ENCODE measurements at places on chromosomes 2 and 18.

DNA sequence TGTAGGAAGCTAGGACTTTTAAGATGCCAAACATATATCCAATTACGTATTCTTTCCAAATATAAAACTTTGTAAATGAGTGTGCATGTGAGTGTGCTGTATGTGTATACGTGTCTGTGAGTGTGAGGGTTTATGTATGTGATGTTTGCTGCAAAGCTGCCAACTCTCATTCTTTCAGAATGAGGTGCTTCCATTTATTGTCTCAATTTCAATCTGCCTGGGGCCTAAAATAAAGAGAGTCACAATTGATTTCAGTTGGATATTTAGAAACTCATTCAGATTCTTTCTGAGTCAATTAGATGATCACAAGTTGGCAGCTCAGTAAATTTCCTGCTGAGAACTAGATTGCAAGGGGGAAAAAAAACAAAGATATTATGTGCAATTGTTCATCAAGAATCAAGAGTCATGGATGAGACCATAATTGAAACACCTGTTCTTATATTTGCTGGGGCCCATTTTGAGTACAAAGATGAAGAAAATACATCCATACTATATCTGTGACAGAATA is 621.2 kb upstream of the ACVR2A start:
- DNase-seq = no peak

GRCh38 chr2:20467789-20468548 is 21.1 kb downstream of the RHOB start:
- no peak for DNase-seq

DNA sequence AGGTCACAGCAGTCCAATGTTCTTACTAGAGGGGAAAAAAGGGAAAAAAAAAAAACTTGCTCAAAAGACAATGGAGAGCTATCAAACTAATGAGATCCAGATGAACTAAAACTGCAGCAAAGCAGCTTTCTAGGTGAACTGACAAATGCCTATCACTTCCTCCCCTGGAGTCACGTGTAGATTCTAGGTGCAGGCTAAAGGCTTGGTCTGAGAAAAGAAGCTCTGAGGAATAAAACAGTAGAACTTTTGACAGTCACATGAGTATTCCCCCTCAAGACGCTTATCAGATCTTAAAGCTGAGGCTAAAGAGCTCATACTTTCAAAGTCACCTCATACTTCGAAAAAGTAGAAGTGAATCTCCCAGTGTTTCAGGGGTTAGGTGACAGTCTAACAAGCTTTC is 42.3 kb downstream of the SMAD2 start:
- no peak for DNase-seq

DNA sequence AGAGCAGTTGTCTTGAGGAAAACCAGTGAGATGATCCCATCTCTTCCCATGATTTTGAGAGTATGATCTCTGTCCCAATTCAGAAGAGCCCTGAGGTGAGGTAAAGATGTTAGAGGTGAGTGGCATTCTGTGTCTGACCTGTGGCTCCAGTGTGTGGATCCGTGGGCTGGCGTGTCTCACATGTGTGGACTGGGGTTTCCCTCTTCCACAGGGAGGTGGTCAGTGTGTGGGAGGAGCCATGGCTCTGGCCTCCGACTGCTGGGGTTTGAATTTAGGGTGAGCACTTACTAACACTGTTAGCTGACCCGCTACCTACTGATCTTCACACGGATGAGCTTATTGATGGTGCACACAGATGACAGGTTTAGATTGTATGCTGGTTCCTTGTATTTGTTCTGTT is 31.2 kb downstream of the ASAP2 start:
- no peak for DNase-seq

DNA sequence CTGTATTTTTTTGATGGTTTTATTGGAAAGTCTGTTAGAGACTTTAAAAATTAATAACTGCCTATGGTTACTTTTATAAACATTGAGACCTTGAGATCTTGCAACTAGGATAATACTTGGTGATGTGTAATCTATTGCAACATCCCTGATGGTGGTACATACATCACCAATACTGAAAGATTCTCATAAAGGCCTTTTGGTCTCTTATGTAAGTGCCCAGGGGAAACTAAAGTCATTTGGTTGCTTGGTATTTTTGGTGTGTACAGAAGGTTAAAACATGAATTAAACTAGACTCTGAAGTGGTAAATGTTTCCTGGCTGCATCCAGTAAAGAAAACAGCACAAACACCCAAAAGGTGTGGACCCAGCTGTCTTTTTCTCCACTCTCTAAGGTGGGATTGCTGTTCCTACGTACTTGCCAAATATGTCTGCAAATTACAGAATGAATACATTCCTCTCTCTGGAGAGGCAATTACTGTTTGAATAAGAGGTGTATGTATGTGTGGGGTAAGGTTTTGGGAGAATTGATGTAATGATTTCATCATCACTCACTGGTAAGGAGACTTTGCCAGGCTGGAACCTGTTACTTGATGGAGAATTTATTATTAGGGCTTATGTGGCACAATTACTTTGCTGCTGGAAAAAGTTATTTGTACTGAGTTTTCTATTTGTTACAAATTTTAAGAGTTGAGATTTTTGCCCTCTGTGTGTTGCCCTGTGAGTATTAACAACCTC is 3.6 kb downstream of the B3GNT2 start:
- no peak for DNase-seq

- DNase-seq = no peak
Measured at GRCh38 chr2:224927646-224928173, 114.6 kb downstream of the DOCK10 start.

DNA sequence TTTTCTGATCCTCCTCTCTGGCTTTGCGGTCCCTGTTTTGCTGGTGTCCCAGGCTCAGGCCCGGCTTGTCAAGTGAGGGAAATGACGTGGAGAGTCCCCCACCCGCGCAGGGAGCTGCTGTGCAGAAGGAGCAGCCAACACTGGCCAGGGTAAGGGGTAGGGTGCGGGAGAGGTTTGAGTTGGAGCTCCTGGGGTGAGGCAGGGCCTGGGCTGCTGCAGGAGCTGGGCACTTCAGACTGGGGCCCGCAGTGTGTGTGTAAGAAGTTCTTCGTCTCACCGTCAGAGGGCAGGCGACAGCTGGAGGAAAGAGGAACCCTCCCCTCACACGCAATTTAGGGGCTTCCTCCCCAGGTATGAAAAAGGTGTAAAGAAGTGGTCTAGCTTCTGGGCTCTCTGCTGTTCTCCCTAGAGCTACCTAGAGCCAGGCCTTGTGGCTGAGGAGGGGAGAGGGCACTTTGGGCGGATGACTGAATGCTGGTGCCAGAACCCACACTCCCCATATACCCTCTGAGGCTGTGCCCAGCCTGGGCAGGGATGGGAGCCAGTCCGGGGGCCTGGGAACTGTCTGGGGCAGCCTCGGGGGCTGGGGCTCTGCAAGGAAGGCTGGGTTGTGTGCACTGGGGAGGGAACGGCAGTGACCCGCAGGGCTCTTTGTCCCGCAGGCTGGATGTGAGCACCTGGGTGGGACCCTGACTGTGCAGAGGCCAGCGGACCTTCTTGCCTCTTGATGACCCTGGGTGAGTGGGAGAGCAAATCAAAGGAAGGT is 11.8 kb downstream of the CELF4 start:
- no peak for DNase-seq

- no peak for DNase-seq
Measured at GRCh38 chr2:23782646-23783045, 144.3 kb downstream of the ATAD2B start.

- DNase-seq = no peak
Measured at GRCh38 chr2:40282428-40282827, 169.5 kb downstream of the SLC8A1 start.

GRCh38 chr2:734496-734895 is 57.3 kb upstream of the TMEM18 start:
- no peak for DNase-seq

GRCh38 chr2:241865957-241866789 is 3.4 kb upstream of the RTP5 start:
- DNase-seq = no peak

GRCh38 chr18:54737986-54738385 is 90.3 kb upstream of the RAB27B start:
- DNase-seq = no peak

- DNase-seq = no peak
Measured at GRCh38 chr2:234364661-234365060, 132.2 kb downstream of the ARL4C start.

- no peak for DNase-seq
Measured at GRCh38 chr18:45505497-45506206, 109.6 kb upstream of the SLC14A2 start.

DNA sequence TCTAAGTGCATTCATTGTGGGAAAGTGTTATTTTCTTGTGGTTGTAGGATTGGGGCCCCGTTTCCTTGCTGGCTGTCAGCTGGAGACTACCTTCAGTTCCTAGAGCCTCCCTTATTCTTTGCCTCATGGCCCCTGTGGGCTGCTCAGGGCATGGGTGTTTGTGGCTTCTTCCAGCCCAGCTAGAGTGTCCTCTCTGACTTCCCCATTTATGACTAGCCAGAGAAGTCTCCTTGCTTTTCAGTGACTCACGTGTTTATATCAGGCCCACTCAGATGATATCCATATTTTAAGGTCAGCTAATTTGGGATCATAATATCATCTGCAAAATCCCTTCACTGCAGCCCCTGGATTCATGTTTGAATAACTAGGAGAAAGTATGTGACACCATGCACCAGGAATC is 62.8 kb downstream of the DTNA start:
- DNase-seq = no peak

- no peak for DNase-seq
Measured at GRCh38 chr18:12944709-12945108, 3.1 kb upstream of the SEH1L start.

DNA sequence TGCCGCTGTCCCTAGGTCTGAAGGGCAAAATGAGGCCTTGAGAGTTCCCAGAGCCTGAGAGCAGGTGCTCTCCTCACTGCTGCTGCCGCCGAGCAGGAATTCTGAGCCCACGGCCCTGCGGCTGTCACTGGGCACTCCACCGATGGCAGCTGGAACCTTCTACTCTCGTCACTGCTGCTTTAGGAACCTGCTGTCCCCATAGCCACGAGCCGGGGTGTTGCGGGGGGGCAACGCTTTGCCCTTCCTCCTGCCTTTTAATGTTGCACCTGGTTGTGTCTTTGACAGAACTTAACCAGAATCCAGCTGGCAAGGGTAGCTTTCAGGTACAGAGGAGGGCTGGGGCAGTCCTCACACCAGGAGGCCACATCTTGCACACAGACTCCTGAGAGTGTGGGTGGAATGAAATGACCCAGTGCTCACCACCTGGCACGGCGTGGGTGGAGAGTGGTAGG is 32.3 kb downstream of the NCK2 start:
- no peak for DNase-seq

DNA sequence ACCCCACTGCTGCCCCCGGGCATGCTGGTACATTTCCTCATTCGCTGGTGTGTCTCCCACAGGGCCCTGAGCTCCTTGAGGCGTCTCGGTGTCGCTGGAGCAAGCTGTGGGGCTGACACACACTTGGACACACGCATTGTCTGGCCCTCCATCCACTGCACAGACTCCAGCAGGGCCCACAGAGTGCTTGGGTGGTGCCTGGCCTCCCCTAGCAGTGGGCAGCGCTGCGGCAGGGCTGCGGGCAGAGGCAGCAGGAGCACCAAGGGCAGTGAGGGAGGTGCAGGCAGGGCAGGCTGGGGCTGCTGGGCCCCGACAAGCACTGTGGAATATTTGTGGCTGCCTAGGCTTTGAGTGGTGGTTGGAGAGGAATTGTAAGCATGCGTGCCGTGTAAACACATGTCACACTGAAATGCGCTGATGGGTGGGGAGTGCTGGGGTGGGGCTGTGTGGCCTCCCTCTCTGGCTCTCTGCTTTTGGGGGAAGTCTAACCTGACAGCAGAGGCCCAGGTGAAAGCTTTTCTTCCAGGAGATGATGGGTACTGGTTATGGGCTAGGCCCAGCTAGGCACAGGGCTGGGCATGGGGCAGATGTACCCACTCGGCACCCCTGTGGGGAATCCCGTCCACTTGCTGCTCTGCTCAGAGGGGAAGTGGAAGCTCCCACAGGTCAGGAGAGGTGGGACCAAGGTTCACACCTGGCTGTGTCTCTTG is 55.5 kb upstream of the HS6ST1 start:
- DNase-seq = no peak

DNA sequence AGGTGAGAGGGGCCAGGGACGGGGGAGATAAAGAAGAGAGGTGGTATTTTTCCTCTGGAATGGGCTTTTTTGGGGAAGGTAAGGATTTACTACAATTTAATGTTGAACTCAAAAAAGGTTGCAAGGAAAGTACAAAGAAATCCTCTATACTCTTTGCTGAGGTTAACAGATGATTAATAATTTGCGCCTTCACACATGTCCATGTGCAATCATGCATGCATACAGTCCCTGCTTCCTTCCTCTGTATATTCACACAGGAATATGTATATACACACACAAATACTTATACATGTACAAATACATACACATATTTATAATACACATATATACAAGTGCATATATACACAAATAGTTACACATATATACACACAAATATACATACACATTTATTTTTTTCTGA is 193.4 kb downstream of the NBAS start:
- no peak for DNase-seq

- no peak for DNase-seq
Measured at GRCh38 chr2:237486819-237487448, at the start of gene MLPH. Gene MLPH, plus strand, starts transcription at chr2:237487251. Its CDS starts 6,176 bp downstream, at chr2:237493427.

DNA sequence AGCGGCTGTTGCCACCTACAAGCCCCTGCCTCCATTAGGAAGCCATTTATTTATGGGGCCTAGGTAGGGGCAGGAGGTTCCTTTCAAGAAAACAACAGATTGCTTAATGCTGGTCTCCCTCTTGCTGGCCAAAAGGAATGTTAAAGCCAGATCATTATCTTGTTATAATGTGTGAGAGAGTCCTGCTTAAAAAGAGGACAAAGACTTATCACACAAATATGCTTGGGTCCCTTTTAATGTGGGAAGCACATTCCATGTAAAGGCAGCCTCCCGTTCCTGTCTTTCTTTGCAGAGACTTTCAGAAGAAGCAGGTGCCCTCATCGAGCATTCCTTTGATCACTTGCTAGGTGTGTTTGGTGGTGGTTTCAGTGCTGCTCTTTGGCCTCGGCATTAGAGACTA is 76.4 kb downstream of the AGAP1 start:
- DNase-seq = no peak

DNA sequence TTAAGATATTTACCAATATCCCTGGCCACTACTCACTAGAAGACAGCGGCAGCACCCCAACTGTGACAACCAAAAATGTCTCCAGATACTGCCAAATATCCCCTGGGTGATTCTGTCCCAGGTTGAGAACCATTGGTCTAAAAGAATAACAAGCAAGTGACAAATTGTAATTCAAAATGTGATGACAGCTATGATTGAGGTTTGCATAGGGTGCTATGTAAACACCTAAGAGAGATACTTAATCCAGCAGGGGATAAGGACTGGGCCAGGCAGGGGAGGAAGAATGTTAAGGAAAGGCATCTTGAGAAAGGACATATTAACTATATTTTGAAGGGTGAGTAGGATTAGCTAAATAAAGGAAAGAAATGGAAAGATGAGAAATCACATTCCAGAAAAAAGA is 38.0 kb upstream of the ENOSF1 start:
- no peak for DNase-seq

- DNase-seq = no peak
Measured at GRCh38 chr2:46776687-46777327, 138.8 kb downstream of the MCFD2 start.

Data from activated B cell treated with CpG ODN at 0.5 μM for 24 hours (primary cell).